ENCODE measurements at places on chromosomes 2 and 18.

- DNase-seq = no peak
Measured at GRCh38 chr18:47163241-47163640, 12.9 kb downstream of the IER3IP1 start.

GRCh38 chr2:64727843-64728463 is 74.2 kb upstream of the SERTAD2 start:
- DNase-seq = no peak

DNA sequence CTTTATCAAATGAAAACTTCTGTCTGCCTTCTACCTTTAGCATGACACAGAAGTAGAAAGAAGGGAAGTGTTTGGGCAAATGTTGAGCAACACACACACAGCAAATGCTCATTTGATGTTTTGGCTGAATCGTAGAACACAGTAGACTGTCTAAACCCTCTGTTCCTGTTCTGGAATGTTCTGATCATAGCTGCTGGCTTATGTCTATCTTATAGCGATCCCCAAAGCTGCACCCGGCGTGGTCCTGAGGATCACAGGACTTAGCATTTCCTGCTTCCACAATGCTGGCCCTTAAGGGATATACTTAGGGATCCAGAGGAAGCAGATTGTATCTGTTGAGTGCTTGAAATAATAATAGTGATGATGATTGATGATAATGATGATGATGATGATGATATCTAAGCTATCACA is 15.2 kb downstream of the GNLY start:
- no peak for DNase-seq

- no peak for DNase-seq
Measured at GRCh38 chr2:85673716-85674375, 5.8 kb upstream of the SFTPB start.

DNA sequence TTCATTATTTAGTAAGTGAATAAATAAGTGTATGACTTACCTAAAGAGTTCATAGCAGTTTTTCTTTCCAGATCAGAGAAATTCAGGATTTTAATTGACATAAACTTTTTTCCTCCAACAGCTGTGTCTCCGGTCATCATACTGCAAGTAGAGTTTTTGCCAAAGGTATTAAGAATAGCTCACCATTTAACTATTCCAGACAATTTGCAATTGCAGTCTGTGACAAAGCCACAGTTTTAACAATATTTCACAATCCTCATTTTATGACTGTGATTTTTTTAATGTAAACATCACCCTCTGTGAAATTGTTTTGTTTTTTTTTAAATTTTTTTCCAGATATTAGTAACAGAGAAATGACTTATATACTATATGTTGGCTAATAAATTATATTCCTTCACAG is 199.1 kb downstream of the TRIB2 start:
- DNase-seq = no peak

DNA sequence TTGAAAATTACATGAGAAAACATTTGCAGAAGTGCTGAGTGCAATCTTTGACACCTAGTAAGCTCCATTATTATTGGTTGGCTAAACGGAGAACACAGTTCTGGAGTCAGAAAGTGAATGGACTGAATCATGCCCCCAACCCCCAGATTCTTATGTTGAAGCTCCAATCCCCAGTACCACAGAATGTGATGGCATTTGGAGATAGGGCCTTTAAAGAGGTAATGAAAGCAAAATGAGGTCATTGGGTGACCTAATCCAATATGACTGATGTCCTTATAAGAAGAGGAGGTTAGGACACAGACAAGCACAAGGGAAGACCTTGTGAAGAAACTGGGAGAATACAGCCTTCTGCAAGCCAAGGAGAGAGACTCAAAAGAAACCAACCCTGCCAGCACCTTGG is 200.9 kb upstream of the EPAS1 start:
- no peak for DNase-seq

- no peak for DNase-seq
Measured at GRCh38 chr2:101961338-101962191, 30.2 kb upstream of the IL1R2 start.

DNA sequence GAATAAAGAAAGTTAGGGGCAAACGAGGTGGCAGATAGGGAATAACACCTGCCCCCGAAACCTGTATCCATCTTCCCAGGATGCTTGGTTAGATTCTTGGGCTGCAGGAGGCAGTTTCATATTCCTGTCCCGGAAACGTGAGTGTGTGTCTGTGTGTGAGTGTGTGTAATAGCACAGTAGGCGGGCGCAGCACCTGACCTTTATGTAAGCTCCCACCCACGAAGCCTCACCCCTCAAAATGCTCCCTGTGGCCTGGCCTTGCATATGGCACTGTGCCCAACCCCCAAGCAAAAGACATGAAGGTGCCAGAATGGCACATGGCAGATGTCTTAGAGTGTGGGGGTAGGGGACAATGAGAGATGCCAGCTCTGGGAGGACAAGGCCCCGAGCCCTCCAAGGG is 48.9 kb downstream of the EFR3B start:
- no peak for DNase-seq

- no peak for DNase-seq
Measured at GRCh38 chr2:188963741-188964140, 10.4 kb upstream of the COL3A1 start.

GRCh38 chr2:229257985-229258384 is 13.1 kb downstream of the PID1 start:
- no peak for DNase-seq

GRCh38 chr18:74562131-74562730 is 27.9 kb downstream of the CNDP1 start:
- no peak for DNase-seq

DNA sequence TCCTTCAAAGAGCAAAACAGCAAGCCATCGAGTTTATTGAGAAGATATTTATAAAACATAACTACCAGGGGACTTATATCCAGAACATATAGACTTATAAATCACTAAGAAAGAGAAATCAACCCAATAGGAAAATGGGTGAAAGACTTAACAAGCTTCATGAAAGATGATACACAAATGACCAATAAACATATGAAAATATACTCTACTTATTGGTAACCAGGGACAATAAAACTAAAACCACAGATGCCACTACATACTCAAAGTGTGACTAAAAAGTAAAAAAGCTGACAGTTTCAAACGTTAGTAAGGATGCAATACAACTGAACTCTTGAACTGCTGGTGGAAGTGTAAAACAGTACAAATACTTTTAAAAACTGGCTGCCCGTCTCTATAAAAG is 154.3 kb downstream of the TMEM163 start:
- DNase-seq = no peak

- no peak for DNase-seq
Measured at GRCh38 chr18:2919600-2919999, 72.8 kb downstream of the EMILIN2 start.

GRCh38 chr2:85907671-85908157 is 18.9 kb upstream of the ST3GAL5 start:
- DNase-seq = no peak

- DNase-seq = no peak
Measured at GRCh38 chr18:13354402-13354801, 135.8 kb downstream of the LDLRAD4 start.

- no peak for DNase-seq
Measured at GRCh38 chr18:63465059-63465458, 11.7 kb upstream of the SERPINB5 start.

DNA sequence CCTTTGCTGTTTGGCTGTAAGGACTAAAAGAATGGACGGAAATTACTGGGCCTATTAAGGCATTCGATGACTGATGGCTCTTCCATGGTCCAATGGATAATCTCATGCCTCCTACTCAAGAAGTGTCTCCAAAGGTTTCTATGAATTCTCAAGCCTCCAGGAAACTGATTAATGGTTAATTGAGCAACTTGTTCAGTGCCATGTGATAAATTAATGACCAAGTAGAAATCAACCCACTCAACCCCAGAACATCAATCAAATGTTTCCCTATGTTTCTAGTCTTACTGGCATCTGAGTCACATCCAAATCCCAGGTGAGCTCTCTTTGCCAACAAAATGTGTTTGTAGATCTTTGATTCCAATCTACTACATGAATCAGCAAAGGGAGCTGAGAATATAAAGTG is 103.6 kb downstream of the NXPH2 start:
- DNase-seq = no peak

- DNase-seq = peak; percentile 7
Measured at GRCh38 chr18:13726972-13727331, 479 bp downstream of the RNMT start.

- no peak for DNase-seq
Measured at GRCh38 chr2:143742581-143742980, 613.4 kb downstream of the ARHGAP15 start.

Measured in GM12891 (cell line).